ENCODE measurements at places on chromosomes 7 and 10.

- no peak for DNase-seq
Observed at GRCh38 chr7:110119883-110120581, 970.9 kb upstream of the LRRN3 start.

DNA sequence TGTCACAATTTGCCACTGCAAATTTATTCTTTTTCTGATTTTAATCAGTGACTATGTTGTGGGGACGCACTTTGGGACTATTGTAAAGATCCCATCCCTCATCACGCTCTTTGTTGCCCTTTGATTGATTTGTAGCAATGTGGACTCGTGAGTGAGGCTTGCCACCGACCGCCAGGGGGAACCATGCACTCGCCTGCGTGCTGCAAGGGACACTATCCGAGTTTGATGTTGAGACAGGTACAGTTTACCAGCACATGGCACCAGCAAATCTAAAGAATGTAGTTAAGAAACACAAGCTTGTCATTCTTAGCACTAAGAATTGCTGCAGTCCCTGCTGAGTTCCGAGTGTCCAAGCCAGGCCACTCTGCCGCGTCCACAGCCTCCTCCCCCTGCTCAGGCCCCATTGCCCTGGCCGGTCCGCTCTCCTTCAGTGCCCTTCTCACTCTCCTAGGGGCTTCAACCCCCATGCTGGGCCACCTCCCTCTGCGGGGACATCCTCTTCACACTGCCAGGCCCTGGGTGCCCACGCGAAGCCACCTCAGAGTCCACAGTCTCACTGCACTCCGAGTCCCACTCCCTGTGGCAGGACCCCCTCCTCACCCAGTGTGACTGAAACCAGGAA lies 2.0 kb upstream of the SFTPA2 start:
- no peak for DNase-seq

GRCh38 chr10:103457176-103457712 lies 1.5 kb downstream of the CALHM1 start:
- DNase-seq: no peak

DNA sequence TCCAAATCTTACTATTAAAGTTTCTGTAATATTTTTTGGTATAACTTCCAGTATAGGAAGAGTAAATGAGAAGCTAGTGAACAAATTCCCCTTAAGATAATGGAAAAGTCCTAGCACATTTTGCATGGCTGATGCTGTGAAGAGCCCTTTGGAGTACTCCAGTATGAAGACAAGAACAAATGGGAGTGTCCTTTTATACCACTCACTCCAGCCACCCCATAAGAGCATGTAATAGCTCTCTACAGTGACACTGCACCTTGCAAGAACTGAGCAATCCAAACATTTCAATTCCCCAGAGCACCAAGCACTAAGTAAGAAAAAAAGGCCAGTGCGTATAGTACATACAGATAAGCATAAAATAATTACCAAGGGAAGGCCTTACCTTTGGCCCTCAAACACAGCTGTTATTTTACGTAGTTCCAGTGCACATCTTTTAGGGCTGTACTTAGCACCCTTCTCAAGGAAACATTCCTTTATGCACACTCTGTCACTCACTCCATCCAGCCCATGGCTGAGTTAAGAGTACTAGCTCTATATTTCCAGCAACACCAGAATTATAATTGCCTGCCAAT lies 135.4 kb downstream of the ST7 start:
- DNase-seq: no peak

DNA sequence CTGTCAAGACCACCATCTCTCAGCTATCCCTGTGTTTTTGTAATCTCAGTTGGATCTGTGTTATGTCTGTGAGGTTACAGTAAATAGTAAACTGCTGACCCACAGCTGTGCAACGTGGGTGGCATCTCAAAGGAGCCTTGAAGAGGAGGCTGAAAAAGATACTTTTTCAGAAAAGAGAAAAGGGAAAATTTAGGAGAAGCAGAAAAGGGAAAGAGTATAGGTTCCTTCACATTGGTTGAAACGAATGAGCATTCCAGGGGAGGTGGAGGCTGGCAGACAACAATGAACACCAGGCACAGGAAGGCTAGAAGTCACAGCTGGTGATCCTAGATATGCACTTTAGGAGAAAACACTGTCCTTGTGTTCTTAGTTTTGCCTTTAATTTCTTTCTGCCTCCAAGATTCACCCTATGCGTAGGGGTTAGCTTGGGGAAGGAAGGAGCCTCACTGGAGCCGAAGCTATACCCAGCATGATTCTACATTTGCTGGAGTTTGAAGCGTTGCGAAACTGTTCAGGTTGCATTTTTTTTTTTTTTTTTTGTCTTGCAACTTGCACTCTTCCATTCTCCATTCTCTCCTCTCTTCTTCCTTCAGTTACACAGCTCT lies 18.3 kb downstream of the CPED1 start:
- no peak for DNase-seq

GRCh38 chr7:110502888-110503465 lies 588.0 kb upstream of the LRRN3 start:
- DNase-seq: no peak

- no peak for DNase-seq
Observed at GRCh38 chr10:43976292-43976691, 327.6 kb upstream of the ZNF32 start.

DNA sequence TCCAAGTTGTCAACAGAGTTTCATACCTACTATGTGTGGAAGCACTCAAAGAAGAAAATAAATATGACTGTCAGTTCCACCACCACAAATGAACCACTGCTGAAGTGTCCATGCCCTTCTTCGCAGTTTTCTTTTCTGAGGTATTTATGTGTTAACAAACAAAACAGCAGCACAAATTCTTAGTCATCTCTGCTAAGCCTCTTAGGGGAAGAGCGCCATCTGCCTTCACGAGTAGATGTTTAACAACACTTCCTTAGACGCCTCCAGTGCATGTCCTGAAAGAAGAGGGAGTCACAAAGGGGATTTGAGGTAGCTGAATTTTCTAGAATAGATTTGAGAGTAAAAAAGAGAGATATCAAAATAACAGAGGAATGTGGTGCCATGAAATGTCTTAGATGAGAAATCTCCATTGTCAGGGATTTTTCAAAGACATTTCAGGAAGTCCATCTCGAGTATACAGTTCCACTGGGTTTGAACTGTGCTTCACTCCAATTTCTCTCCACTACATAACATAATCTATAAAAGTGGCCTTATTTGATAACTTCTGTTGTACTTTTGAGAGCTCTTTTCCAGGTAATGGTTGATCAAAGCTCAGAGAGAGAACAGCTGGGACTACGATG lies 775.3 kb upstream of the POM121L12 start:
- no peak for DNase-seq

- no peak for DNase-seq
Observed at GRCh38 chr7:37524797-37525196, 76.1 kb upstream of the ELMO1 start.

DNA sequence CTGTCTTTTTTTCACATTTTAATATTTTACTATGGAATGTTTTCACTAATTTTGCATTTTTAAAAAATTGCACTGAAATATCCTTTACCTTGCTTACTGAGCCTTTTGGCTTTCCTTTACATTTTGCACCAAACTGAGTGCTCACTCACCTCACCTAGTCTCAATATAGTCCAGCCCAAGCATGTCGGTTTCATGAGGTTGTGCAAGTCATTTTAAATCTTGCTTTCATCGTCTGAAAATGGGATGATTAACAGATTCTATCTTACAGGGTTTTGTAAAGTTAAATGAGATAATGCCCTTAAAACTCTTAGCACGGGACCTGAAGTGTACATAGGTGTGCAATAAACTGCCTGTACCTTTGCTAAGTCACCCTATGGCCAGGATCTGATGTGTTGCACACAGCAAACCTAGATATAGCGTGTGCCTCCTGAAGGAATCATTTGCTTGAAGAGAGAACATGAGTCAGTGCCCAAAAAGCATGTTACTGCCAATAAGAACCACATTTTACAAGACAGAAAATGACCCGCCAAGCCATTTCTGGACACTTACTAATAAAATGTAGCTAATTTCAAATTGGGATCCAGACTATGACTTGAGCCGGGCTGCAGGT lies 199.8 kb downstream of the JCAD start:
- DNase-seq: no peak

- DNase-seq: no peak
Observed at GRCh38 chr10:79140855-79141254, 72.1 kb downstream of the ZMIZ1 start.

GRCh38 chr10:112949143-112949823 lies 764 bp upstream of the TCF7L2 start:
- no peak for DNase-seq

DNA sequence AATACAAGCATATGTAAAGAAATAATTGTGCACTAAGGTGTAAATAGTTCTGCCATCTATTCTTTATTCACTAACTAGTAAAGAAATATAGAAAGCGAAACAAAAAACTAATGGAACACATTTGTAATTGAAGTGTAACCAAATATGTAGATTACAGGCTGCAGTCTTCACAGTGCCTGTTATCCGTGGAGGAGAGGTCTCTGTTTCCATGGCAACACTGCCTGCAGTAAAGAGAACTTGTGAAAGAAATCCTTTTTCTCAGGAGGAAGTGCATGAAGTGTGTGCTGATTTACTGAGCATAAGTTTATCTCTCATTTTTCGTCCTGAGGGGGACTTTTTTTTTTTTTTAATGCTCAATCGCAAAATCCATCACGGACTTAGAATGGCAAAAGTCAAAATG lies 102.5 kb downstream of the APBB1IP start:
- DNase-seq: no peak

GRCh38 chr7:24705461-24705954 lies 51.8 kb downstream of the GSDME start:
- no peak for DNase-seq

DNA sequence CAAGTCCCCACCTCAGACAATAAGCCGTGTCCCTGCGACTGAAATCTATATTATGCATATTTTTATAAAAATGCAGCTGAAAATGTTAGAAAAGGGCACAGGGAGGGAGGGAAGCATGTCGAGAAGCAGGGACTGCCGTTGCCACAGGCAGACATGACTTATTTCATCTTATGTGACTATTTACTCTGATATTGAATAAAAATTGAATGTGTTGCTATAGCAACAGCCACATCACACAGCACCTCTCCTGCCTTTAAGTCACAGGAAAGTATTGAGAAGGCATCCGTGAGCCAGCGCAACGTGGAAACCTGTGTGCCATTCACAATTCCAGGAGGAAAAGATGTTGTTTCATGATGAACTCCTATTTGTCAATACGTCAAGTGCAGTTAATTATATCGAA lies 549.5 kb downstream of the DNAJB6 start:
- DNase-seq: no peak

DNA sequence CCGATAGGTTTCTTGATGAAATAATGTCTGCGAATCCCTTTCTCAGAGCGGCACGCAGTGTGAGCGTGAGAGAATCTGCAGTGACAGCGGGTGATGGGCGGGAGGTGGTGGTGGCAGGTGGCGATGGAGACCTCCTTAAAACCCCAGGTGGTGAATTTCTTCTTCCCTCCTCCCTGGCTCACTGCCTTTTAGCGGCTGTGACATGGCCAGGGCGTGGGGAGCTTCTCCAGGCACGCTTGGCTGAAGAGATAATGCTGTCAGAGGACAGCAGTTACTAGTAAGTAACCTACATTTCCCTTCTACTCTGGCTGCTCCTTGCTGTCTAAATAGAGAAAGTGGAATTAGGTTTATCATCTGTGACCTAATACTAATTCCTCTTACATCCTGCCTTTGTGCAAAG lies 141.4 kb upstream of the INSYN2A start:
- DNase-seq: no peak

- peak; percentile 3 for DNase-seq
Observed at GRCh38 chr7:113263749-113264148, 145.4 kb upstream of the SMIM30 start.

- DNase-seq: no peak
Observed at GRCh38 chr7:41885078-41885477, 182.2 kb upstream of the INHBA start.

DNA sequence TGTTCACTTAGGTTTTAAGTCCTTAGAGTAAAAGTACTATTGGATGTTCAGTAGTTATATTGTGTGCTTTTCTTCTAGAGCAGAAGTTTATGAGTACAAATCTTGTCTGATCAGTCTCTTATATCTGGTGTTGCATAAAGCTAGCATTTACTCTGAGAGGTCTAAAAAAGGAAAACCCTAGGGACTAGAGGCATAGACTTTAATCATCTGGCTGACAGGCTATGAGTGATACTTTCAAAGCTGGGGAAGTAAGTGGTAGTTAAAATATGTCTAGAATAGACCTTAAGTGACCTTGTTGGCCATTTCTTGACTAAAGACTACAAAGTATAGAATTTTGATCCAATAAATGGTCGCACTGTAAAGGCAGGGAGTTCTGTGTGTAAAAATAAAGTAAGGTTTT lies 32.9 kb upstream of the PHYHIPL start:
- peak; percentile 14 for DNase-seq

DNA sequence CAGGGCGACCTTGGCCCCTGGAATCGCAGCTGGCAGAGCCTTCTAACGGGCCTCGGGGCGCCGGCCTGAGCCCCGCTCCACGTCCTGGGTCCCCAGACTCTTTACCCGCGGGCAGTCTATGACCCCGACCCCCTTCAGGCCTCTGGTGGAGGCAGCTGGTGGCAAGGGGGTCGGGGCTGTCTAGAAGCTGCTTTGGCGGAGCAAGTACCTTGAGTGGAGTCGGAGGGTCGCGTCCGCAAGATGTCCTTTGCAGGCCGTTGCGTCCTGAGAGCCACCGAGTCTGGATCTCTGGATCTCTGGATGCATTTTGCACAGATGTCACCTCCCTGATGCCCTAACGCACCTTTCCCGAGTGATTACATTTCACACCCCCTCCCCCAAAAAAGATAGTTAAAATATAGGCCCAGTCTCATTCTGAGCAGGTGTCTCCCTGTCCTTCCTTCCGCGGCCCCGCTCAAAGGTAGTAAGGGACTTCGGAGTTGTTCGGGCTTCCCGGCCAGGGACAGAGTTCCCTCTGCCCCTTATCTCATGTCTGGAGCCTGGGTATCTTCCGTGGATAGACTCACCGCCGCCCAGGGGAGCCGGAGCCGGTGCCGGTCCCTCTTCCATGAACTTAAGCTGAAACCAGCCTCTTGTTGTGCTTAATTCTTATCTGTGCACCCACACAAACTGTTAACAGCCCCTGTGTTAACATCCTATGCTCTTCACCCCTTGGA lies 457 bp downstream of the ACADSB start:
- DNase-seq: no peak

DNA sequence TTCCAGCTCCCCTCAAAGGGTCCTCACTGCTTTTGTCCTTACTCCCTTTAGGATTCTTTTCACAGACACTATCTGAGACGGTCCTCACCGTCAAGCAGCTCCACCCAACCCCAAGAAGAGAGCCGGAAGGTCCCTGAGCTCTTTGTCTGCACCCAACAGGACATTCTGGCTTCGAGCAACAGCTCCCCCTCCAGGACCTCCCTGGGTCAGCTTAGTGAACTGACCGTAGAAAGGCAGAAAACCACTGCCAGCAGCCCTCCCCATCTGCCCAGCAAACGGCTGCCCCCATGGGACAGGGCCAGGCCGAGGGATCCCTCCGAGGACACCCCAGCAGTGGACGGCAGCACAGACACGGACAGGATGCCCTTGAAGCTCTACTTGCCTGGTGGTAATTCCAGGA lies 19.9 kb downstream of the MINDY4 start:
- DNase-seq: no peak

DNA sequence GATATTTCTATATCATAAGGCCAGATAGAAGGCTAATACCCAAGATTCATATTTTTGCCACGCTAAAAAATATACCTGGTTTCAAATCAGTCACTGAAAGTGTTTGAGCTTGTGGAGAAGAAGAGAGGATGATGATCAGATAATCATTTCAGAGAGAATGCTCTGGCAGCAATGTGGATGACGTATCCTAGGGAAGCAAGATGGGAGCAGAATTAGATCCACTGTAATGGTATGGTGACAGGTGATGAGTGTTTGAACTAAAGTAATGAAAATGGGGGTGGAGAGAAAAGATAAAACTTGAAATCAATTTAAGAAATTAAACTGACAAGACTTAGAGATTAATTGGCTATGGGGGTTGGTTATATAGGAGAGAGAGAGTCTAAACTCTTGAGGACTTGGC lies 42.7 kb upstream of the TMEM196 start:
- DNase-seq: no peak
